ENCODE measurements at places on chromosomes 16 and 17.

GRCh38 chr16:83356266-83356665, 451.5 kb upstream of the HSBP1 start:
- no peak for DNase-seq

DNA sequence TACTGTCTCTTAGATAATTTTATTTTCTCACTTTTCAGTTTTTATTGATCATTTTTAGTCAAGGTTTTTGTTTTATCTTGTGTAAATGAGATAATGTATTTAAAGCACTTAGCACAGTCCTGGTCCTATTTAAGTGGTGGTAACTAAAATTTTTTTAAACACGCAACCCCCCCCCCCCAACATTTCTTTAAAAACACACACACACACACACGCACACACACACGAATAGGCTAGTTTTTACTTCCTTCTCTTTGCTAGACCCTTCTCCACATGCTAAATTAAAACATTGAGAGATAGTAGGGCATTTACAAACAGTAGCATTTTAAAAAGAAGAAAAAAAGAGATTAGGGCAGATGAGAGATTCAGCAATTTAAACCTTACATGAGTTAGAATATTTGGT, 5.0 kb downstream of the NFATC3 start:
- no peak for DNase-seq

GRCh38 chr17:75404223-75404730, 1.2 kb downstream of the GRB2 start:
- DNase-seq = peak; percentile 72

- DNase-seq = no peak
These were observed 35.0 kb upstream of the RASD1 start for GRCh38 chr17:17531156-17531555.

DNA sequence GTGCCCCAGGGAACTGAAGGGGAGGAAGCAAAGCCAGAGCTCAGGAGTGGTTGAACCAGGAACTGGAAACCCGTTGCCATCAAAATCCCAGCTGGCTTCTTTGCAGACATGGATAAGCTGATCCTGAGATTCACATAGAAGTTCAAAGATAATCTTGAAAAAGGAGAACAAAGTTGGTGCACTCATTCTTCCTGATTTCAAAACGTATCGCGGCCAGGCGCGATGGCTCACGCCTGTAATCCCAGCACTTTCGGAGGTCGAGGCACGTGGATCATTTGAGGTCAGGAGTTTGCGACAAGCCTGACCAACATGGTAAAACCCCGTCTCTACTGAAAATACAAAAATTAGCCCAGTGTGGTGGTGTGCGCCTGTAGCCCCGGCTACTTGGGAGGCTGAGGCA, 7.1 kb downstream of the RAP1GAP2 start:
- no peak for DNase-seq

DNA sequence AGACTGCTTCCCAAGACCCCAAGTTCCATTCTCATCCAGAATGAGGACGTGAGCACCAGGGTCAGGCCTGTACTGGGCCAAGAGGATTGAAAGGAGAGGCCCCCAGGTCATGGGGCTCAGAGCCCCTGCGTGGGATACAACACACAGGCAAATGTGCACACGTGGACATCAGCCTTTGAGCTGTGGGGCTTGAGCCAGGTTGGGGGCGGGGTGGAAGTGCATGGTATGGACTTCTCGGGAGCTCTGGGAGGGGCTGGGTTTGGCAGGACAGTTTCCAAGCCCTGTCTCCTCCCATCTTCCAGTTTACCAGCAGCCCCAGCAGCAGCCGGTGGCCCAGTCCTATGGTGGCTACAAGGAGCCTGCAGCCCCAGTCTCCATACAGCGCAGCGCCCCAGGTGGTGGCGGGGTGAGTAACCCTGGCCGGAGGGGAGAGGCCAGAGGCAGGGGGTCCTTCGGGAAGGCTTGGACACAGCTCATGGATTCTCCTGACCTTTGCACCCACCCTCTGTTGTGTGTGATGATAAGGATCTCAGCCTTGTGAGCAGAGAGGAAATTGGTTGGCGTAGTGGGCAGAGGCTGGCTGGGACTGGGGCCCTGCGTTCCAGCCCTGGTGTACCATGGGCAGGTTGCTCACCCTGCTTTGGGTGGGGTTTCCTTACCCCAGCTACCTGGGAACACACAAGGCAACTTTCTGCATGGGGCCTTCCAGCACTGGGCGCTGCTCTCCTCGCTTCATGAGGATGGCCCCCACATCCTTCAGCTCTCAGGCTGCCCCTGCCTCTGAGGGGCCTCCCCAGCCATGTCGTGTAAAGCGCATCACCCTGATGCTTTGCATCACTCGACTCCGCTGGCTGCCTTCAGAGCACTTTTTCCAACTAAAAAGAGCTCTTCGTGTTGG, 10.4 kb upstream of the LASP1NB start:
- DNase-seq = peak; percentile 58

GRCh38 chr16:15856182-15856581, 646 bp downstream of the MYH11 start:
- DNase-seq = no peak

GRCh38 chr16:58797137-58797801, 63.2 kb upstream of the GOT2 start:
- DNase-seq = no peak

DNA sequence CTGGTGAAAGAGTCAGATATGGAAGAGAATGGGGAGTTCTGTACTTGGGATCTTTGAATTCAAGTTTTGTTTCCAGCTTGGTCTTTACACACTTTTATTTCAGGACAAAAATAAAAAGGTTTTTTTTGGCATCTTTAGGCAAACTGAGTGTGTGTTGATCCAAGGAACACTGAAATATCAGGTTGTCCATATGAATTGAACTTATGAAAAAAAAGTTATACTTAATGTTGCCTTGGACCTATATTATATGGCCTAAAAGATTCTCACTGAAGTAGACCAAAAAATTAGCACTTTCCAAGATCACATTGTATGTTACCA, 14.9 kb downstream of the KPNB1 start:
- no peak for DNase-seq

- DNase-seq = no peak
These were observed 39.8 kb upstream of the DYNLRB2 start for GRCh38 chr16:80500961-80501525.

DNA sequence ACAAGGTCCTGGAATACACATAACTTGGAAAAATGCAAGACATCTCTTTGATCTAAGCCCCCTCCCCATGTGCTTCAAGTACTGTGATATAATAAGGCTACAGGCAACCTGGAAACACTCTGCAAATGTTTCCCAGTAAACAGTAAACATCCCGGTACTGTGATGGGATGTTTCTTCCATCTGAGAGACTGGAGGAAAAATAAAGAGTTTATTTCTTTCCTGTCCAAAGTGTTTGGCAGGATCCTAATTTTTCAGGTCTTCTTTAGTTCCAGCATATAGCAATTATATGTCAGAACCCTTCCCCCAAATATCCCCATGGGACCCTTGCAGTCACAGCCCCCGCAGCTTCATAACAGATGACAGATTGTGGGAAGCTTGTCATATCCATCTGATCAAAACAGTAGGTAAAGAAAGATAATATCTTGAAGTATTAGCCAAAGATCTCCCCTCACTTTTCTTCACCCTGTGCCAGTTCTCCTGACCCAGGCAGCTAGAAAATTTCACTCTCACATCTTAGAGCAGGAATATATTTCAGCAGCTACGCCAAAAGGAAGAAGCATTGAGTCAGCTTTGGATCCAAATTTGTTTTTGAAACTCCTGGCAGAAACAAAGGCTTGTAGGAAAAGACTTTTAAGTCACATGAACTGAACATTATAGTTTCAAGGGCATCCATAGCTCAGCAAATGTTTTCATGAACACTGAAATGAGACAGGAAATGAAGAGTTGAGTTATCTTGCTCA, 141.3 kb downstream of the HS3ST3A1 start:
- DNase-seq = no peak

DNA sequence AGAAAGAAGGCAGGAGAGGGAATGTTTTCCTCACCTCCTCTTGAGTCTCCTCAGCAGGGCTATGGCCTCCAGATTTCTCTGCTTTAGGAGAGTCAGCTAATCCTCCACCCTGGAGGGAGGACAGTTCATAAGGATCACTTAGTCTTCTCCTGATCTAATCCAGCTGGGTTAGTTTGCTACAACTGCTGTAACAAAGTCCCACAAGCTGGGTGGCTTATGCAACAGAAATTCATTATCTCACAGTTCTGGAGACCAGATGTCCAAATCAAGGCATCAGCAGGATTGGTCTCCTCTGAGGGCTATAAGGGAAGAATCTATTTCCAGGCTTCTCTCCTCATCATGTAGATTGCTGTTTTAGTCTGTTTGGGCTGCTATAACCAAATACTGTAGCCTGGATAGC, 40.6 kb upstream of the XYLT1 start:
- DNase-seq = no peak

DNA sequence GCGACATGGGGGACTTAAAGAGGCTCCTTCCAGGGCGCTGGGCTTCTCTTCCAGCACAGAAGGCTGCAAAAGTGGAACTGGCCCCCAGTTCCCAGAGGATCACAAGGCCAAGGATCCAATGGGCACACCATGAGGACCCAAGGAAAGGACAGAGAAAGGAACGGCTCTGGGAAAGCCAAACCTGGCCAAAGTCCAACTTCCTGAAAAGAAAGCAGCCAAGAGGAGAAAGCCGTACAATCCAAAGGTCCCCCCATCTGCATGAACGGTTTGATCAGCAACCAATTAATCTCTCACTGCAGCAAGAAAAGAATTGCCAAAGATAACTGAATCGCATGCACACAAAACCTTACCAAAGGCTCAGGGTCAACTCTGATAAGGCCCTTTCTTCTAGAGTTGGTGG, 19.8 kb upstream of the ICAM2 start:
- no peak for DNase-seq

GRCh38 chr17:70709596-70709995, 540.3 kb downstream of the KCNJ2 start:
- DNase-seq = no peak

GRCh38 chr16:12449795-12450194, 353.9 kb downstream of the CPPED1 start:
- no peak for DNase-seq

- no peak for DNase-seq
These were observed 86.4 kb downstream of the HAPSTR1 start for GRCh38 chr16:9177861-9178260.

GRCh38 chr16:71930013-71930563, 34.8 kb downstream of the IST1 start:
- DNase-seq = no peak

GRCh38 chr16:27906883-27907282, 156.6 kb downstream of the GSG1L start:
- DNase-seq = no peak

DNA sequence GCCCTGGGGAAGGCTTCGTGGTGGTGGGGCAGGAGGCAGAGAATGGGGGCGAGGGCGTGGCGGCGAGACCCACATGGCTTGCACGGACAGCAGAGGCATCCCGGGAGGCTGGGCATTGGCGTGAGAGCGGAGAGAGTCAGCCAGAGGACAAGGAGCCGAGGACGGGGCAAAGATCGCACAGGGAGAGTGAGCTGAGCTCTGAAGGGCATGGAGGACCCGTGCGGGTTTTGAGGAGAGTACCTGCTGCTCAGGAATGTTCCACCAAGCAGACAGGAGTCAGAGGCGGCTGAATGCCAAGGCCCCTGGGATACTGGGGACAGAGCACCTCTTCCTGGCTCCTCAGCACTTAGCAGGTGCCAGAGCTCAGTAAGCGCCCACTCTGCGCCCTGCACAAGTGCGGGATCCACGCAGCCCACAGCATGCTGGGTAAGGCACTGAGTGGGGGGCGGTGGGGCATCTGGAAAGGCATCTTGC, 47.8 kb downstream of the ARHGAP27 start:
- DNase-seq = no peak

DNA sequence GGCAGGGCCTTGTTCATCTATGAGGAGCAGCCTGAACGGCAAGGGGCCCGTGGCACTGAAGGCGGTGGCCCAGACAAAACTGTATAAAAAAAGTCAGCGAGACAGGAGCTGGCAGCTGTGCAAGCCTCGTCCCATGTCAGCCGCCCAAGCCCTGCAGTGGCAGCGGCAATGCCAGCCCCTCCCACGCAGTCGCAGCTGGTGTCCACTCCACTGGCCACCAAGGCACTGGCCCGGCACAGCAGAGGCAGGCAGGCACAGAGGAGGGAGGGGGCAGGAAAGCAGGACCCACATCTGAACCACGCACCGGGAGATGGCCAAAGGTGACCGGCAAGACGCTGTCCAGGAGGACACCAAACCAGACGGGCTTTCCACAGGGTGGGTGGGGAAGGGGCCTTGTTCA, 15.9 kb upstream of the C16orf95 start:
- DNase-seq = no peak

GRCh38 chr17:69012895-69013805, 47.6 kb downstream of the ABCA9 start:
- DNase-seq = no peak

DNA sequence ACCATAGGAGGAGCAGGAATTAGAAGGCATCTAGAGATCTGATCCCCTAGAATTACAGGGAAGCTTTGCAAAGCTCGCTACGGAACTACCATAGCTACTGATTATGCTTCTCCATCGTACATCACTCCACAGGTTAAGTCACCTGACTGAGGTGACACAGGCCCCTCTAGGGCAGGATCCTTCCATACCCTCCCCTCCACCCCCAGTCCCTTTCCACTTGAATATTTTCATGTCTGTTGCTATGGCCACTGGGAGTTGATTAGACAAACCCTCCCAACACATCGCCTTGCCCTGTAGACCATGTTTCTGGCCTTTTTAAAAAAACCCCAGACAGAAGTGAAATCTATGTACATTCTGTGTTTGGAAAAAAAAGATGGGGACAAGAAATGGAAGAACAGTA, 287.1 kb downstream of the SOX9 start:
- no peak for DNase-seq

GRCh38 chr17:42421507-42422338, 1.3 kb downstream of the CAVIN1 start:
- DNase-seq = peak; percentile 75

DNA sequence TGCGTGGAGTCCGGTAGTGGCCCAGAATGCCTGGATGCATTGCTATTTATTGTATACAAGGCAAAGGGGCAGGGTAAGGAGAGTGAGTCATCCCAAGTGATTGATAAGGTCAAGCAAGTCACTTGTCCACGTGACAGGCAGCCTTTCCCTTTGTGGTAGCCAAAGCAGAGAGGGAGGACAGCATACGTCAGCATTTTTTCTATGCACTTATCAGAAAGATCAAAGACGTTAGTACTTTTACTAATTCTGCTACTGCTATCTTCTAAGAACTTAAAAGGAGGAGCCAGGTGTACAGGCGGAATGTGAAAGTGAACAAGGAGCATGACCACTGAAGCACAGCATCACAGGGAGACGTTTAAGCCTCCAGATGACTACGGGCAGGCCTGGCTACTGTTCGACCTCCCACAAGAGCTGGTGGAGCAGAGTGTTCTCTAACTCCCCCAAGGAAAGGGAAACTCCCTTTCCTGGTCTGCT, 47.9 kb upstream of the ARL4D start:
- DNase-seq = no peak

- no peak for DNase-seq
These were observed 32.2 kb downstream of the SNN start for GRCh38 chr16:11700264-11701029.
